ENCODE measurements at places on chromosomes 12 and 14. TPM values are rescaled to one million over a fixed set of nuclear protein-coding genes. Genes with fewer than 3 reads are reported as not detected.

The KRT85 gene
- total RNA-seq, result 119 TPM

DNA sequence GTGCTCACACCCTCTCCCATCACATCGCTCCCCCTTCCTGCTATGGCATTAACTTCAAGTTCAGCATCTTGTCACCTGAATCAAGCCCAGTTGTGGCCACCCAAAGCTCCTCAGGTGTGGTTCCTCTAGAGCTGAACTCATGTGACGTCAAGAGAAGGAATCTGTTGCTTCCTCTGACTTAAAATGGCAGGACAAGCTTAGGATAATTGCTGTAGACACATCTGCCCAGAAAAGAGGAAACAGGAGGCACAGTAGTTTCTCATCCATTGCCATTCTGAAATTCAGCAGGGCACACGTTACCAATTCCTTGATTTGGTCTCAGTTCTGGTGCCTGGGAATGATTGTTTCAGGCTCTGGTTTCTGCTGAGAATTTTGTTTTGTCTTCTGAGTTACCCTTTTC, 52.1 kb downstream of the RCOR1 start:
- no peak for DNase-seq

The ENDOU gene
- total RNA-seq, result 36.1 TPM

The OR4K1 gene
- total RNA-seq, result not detected

- no peak for DNase-seq
Measured at GRCh38 chr12:132700212-132700822, 10.3 kb upstream of the PGAM5 start.

The C3AR1 gene
- 0.79 TPM for total RNA-seq

- DNase-seq, result no peak
Measured at GRCh38 chr12:2124466-2125023, 71.8 kb downstream of the CACNA1C start.

GRCh38 chr14:49315570-49315969, 270.6 kb downstream of the RPS29 start:
- no peak for DNase-seq

- DNase-seq, result no peak
Measured at GRCh38 chr12:89672589-89672979, 36.1 kb downstream of the ATP2B1 start.

The FGD4 gene
- 49.0 TPM for total RNA-seq

DNA sequence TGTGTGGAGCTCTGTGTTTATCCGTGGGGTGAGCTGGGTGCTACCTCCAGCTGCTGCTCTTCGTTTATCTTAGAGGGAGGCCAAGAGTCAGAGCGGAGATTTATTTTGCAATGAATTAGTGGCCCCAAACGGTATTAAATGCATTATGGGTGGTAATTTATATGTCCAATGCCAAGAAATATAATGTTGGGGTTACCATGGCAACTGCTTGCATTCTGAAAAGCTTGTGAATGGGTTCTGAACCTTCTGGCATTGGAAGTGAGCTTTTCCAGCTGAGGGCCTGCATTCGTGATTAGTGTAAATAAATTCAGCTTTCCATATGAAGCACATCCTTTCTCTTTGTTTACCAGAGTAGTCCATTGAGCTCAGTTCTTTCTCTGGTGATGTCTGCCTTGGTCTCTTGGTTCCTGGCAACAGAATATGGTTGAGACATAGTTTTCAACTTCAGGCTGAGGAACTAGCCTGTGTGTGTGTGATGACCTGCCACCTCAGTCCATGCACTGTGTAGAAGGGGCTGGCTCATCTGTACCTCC, 51.8 kb downstream of the TRAF3 start:
- no peak for DNase-seq

GRCh38 chr12:119714614-119715267, 46.8 kb downstream of the PRKAB1 start:
- DNase-seq, result no peak

The KERA gene
- not detected for total RNA-seq

DNA sequence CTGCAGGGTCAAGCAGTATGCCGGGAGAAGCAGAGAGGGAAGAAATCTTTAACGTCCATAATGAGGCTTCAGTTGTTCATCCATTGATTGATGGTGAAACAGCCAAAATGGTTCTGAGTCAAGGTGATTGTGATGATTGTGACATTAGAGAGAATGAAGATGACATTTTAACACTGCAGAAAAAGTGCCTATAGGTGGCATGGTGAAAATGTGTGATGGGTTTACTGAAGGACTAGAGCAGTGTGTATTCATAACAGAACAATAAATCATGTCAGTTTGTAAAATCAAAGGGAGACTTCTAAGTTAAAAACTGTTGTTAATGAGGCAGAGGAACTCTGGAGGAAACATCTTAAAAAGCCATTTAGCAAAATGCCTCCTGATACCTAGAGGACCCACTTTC, 57.7 kb upstream of the CAND1 start:
- no peak for DNase-seq

- no peak for DNase-seq
Measured at GRCh38 chr12:94329366-94329765, 130.3 kb downstream of the CEP83 start.

DNA sequence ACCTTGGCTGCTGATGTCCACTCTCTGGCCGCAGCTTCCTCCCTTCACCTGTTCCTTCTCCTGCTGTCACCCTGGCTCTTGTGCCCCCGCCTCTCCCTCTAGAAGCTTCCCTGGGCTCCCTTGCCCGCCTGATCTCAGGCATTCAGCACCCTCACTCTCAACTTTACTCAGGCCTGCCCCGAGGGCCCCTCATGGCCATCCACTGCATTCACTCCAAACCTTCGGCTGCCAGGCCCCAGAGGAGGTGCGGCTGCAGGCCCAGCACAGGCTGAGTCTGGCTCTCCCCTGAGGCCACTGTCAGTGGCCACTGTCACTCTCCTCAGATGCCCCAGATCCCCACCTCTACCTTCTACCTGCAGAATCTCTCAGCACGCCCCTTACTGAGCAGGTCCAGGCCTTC, 183.9 kb downstream of the ZFP36L1 start:
- DNase-seq, result no peak

DNA sequence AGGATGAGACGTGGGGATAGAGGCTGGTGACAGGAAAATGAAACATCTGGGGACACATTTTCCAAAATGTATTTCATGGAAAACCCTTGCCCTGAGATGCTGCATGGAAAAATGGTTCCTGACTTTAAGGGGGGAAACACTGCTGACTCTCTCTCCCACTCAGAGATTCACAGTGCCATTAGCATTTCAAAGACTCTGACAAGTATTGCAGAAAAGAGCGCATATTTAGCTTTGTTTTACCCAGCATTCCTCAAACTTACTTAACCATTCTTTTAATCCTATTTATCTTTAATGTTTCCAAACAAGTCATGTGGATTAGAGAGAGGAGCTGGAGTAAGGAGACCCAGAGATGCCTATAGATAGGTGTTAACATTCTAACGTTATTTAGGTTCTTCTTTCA, 141.8 kb upstream of the DYRK2 start:
- DNase-seq, result no peak

The IL22 gene
- total RNA-seq, result not detected

- peak; percentile 92 for DNase-seq
Measured at GRCh38 chr12:6195665-6196535, 4.3 kb upstream of the CD9 start.

- DNase-seq, result no peak
Measured at GRCh38 chr12:130137040-130138018, 24.9 kb upstream of the FZD10 start.

Data from suprapubic skin (tissue), 4 donors.